ENCODE measurements at places on chromosomes 1 and 21.

- no peak for DNase-seq
Observed at GRCh38 chr1:159828581-159829272, 2.1 kb downstream of the SLAMF8 start.

DNA sequence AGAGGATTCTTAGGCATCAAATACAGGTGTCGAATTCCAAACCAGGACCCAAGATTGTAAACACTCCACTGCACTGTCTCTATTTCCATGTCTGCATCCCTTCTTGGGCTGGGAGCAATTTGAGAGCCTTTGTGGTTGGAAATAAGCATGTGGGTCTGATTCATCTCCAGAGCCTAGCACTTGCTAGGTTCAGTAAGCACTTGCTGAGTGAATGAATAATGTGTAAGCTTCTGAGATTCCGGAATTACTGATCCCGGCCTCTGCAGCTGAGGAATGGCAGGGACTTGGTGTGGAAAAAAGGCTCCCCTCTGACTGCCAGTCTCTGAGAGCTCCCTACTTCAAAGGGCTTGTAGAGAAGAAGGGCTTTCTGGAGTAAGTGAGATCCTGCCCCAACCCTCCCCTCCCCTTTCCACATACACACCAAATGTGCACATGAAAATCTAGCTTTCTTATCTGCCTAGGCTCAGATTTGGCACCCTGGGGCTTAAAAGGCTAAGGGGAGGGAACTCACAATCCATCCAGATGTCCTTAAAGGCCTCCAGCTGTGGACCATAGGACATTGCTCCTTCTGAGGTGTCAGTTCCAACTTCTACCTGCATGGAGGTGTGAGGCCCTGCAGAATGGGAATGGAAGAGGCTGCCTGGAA is 39.6 kb upstream of the TRABD2B start:
- DNase-seq: peak; percentile 88

- no peak for DNase-seq
Observed at GRCh38 chr21:41119901-41120300, 48.1 kb upstream of the BACE2 start.

GRCh38 chr1:86382878-86383277 is 13.2 kb downstream of the ODF2L start:
- no peak for DNase-seq

- DNase-seq: no peak
Observed at GRCh38 chr1:10634075-10634427, 159.3 kb downstream of the PEX14 start.

GRCh38 chr1:167227934-167228378 is 7.3 kb downstream of the POU2F1 start:
- DNase-seq: no peak

DNA sequence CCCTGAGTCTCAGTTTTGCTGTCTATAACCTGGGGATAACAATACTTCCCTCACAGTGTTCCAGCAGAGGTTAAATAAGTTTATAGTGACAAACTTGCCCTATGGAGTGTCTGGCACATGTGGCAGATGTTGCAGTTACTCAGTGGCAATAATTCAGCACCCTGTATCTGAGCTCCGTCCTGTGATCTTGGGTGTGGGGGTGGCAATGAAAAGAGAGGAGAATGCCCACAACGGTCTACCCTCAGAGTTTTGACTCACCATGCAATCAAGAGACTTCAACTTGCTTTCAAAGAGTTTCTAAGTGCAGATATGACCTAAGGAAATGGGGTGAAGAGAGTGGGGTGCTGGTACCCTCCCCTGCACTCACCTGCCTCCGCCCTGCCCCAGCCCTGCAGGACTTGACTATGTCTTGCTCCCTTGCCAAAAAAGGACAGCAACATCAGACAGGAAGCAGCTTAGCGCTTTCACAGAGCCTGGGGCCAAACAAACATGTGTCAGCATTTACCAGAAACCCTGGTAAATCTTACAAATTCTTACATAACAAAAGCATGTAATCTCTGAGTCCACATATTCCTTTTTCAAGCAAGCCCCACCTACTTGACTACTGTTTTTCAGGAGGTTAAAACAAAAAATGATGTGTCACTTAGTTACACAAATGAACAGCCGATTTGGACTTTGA is 185.1 kb upstream of the CAMK1G start:
- DNase-seq: no peak

GRCh38 chr1:82555501-82555900 is 754.8 kb downstream of the ADGRL2 start:
- no peak for DNase-seq

DNA sequence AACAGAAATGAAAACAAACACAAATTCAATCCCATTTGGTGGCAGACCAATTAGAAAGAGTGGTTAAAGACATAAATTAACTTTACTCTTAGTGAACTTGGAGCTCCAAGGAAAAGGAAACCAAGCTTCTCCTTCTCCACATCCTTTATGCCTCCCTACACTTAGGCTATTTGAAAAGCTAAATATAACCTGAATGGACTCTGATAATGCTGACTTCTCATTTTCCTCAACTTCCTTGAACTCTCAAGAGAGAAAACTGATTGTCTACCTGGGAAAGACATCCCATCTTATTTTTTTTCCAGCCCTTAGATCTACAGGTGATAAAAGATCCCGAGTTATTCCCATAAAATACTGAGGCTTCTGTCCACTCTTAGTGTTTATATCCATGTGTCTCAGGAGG is 178.4 kb upstream of the SPAG17 start:
- DNase-seq: no peak

- DNase-seq: no peak
Observed at GRCh38 chr1:160628799-160629263, 18.0 kb downstream of the SLAMF1 start.
